Keratinocyte (primary cell): ENCODE measurements at places on chromosomes 12 and 14. TPM values are rescaled to one million over a fixed set of nuclear protein-coding genes. Genes with fewer than 3 reads are reported as not detected.

Gene BCL2L14
- not detected in 3 replicates for polyA plus RNA-seq

Gene PLEKHD1
- polyA plus RNA-seq, result 0.01 TPM in 2 of 3 replicates, not detected in the other

Gene LYZ
- not detected in 3 replicates for polyA plus RNA-seq

Gene PPM1H
- polyA plus RNA-seq, result 0.07 to 0.21 TPM (median 0.09 TPM) in 3 replicates

Gene KLRC2
- 0.09 TPM in 1 of 3 replicates, not detected in the others for polyA plus RNA-seq

Gene ACVRL1
- not detected in 3 replicates for polyA plus RNA-seq

Gene C14orf39
- not detected in 3 replicates for polyA plus RNA-seq

Gene KRT75
- polyA plus RNA-seq, result 59.4 to 151 TPM (median 60.5 TPM) in 3 replicates

Gene KRT76
- not detected in 3 replicates for polyA plus RNA-seq

Gene WNK1
- polyA plus RNA-seq, result 72.3 to 127 TPM (median 73.9 TPM) in 3 replicates

Gene SYNDIG1L
- not detected in 3 replicates for polyA plus RNA-seq

Gene TSHR
- 0.03 TPM in 1 of 3 replicates, not detected in the others for polyA plus RNA-seq

Gene MAX
- polyA plus RNA-seq, result 51.8 to 81.6 TPM (median 65.2 TPM) in 3 replicates

Gene TGFB3
- 0.84 to 1.1 TPM (median 1.1 TPM) in 3 replicates for polyA plus RNA-seq

Gene SMCO2
- 0.22 to 0.70 TPM (median 0.49 TPM) in 3 replicates for polyA plus RNA-seq

Gene MIP
- polyA plus RNA-seq, result not detected in 3 replicates

Gene PIANP
- not detected in 3 replicates for polyA plus RNA-seq

Gene GALNT6
- polyA plus RNA-seq, result 42.7 to 78.1 TPM (median 57.5 TPM) in 3 replicates
